ENCODE measurements at places on chromosomes 13 and 19.

DNA sequence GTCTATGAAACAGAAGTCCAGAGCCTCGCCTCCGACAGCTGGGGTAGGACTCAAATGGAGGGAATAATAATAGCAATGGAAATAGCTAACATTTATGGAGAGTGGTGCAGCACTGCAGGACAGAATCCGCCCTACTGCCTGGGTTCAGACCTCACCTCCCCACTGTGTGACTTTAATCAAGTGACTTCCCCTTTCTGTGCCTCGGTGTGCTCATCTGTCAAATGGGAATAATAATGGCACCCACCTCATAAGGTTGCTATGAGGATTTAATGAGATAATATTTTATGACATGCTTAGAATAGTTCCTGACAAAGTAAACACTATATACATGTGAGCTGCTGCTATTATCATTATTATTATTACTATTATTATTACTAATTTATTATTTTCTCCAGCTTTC lies 3.2 kb downstream of the LRFN1 start:
- no peak for DNase-seq
- H3K36me3 ChIP-seq, result peaks cover 12% of the 10 kb centered on the region
- H3K4me3 ChIP-seq, result no peak overlapping the region
- H3K27me3 ChIP-seq, result peaks cover 18% of the 10 kb centered on the region

GRCh38 chr13:59621773-59622172 lies 542.0 kb downstream of the DIAPH3 start:
- DNase-seq, result no peak
- H3K4me3 ChIP-seq, result no peak overlapping the region
- peaks cover 7% of the 10 kb centered on the region for H3K4me1 ChIP-seq
- no peaks in the 10 kb centered on the region for H3K27me3 ChIP-seq

DNA sequence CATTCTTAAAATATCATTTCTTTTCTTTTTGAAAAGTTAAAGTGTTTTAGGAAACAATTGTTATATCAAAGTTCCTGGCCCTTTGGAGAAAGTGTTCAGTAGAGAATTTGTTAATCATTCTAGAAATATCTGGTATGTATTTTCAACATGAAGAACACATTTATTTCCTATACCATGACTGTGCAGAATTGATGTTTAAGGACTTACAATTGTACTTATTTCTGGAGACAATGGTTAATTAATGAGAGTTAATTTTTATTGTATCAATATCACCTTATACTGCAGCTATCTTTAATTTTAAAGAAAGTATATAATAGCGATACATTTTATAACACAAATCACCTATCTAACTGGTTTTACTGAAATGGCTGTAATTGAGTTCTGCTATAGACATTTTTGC lies 95.3 kb downstream of the TEX29 start:
- no peaks in the 10 kb centered on the region for H3K36me3 ChIP-seq
- H3K4me1 ChIP-seq, result no peaks in the 10 kb centered on the region
- H3K27ac ChIP-seq, result no peak overlapping the region

GRCh38 chr19:15562861-15563260 lies 52.2 kb upstream of the CYP4F8 start:
- no peak overlapping the region for H3K27ac ChIP-seq
- no peak for DNase-seq
- no peaks in the 10 kb centered on the region for H3K4me1 ChIP-seq
- no peak overlapping the region for H3K4me3 ChIP-seq
